ENCODE measurements at places on chromosomes 6 and 20. TPM values are rescaled to one million over a fixed set of nuclear protein-coding genes. Genes with fewer than 3 reads are reported as not detected.
A peak's percentile ranks its signal among the peaks of the same experiment; 100 is the strongest.

CALHM5 gene
- 7.2 TPM for total RNA-seq

GRCh38 chr6:12032783-12033573 lies 20.9 kb downstream of the HIVEP1 start:
- H3K4me3 ChIP-seq: no peak overlapping the region
- H3K36me3 ChIP-seq: peaks cover 18% of the 10 kb centered on the region
- H3K4me1 ChIP-seq: peaks cover 13% of the 10 kb centered on the region
- no peaks in the 10 kb centered on the region for H3K27me3 ChIP-seq

DNA sequence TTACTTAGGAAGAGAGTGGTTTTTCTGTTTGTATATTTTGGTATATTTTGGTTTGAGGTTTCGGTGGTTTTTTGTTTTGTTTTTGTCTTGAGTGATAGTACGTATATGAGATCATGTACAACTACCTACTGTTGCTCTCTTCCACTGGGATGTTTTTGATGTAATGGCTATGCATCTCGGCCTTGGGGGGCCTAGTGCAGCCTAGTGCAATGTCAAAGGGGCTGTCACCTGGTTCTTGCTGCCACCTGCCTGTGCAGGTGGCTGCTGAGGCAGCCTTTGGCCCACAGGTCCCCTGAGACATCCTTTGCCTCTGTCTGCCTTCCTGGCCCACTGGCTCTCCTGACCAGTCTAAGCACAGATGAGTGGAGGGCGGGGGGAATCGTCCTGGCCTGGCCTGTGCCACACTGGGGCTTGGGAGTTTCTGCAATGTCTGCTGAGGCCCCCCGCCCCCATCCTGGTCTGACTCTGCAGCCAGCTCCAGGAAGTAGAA lies 546.6 kb downstream of the CD83 start:
- no peaks in the 10 kb centered on the region for H3K27me3 ChIP-seq
- H3K4me3 ChIP-seq: no peak overlapping the region
- H3K4me1 ChIP-seq: peaks cover 17% of the 10 kb centered on the region
- DNase-seq: no peak
- H3K27ac ChIP-seq: no peak overlapping the region
- no peaks in the 10 kb centered on the region for H3K36me3 ChIP-seq

- no peaks in the 10 kb centered on the region for H3K27me3 ChIP-seq
- no peaks in the 10 kb centered on the region for H3K4me1 ChIP-seq
- no peak for DNase-seq
- no peak overlapping the region for H3K27ac ChIP-seq
- no peak overlapping the region for H3K4me3 ChIP-seq
Measured at GRCh38 chr6:53273370-53273769, 75.4 kb downstream of the ELOVL5 start.

GRCh38 chr6:33988121-33989015 lies 157.5 kb downstream of the GRM4 start:
- no peak overlapping the region for H3K27ac ChIP-seq
- H3K4me1 ChIP-seq: no peaks in the 10 kb centered on the region
- H3K4me3 ChIP-seq: no peak overlapping the region
- H3K36me3 ChIP-seq: no peaks in the 10 kb centered on the region
- no peaks in the 10 kb centered on the region for H3K27me3 ChIP-seq
- peak; percentile 37 for DNase-seq

- H3K4me3 ChIP-seq: no peak overlapping the region
- DNase-seq: no peak
- H3K27ac ChIP-seq: no peak overlapping the region
- H3K27me3 ChIP-seq: no peaks in the 10 kb centered on the region
- peaks cover 25% of the 10 kb centered on the region for H3K36me3 ChIP-seq
Measured at GRCh38 chr6:12030993-12031550, 19.0 kb downstream of the HIVEP1 start.

GRCh38 chr6:80639181-80639629 lies 532.7 kb downstream of the BCKDHB start:
- H3K4me1 ChIP-seq: peaks cover 38% of the 10 kb centered on the region
- H3K27me3 ChIP-seq: no peaks in the 10 kb centered on the region
- no peaks in the 10 kb centered on the region for H3K36me3 ChIP-seq

GPLD1 gene
- total RNA-seq: 0.34 TPM

GRCh38 chr20:56783826-56784225 lies 154.7 kb downstream of the TFAP2C start:
- H3K27me3 ChIP-seq: no peaks in the 10 kb centered on the region
- peaks cover 37% of the 10 kb centered on the region for H3K4me1 ChIP-seq
- H3K4me3 ChIP-seq: no peak overlapping the region
- no peak overlapping the region for H3K27ac ChIP-seq

DNA sequence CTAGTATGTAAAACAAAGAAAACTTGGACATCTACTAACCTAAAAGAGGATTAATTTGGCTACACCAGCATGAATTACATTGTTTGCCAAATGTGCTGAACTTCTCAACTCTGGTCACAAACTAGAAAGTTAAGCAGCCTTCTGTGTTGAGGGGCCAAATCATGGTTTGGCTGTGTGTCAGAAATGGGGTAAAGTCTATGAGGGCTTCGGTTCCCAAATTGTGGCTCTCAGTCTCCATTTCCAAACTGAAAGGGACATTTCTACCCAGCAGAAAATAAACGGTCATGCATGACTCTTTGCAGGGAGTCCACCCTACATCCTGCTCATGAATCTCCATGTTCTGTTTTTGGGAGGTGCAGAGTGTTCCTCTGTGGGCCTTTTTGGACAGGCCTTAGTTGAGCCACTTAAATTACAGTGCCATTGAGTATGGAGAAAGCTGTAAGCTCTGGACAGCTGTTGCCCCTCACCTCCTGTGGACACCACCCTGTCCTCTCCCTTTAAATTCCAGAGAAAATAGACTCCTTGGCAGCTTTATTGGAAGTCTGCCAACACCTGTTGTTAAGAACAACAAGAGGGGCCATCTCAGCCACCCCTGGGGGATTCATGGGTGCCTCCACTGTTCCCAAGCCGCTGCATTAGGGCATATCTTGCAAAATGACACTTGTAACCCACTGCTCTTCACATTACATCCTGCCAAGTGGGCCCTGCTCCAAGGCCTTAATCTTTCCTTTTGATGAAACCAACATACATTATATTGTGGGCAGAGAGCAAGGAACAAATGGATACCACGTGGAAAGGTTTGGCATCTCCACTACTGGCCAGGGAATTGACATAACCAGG lies 27.5 kb upstream of the SNRPC start:
- H3K27me3 ChIP-seq: no peaks in the 10 kb centered on the region
- no peak overlapping the region for H3K4me3 ChIP-seq
- no peaks in the 10 kb centered on the region for H3K4me1 ChIP-seq
- no peak overlapping the region for H3K27ac ChIP-seq
- DNase-seq: no peak

DNA sequence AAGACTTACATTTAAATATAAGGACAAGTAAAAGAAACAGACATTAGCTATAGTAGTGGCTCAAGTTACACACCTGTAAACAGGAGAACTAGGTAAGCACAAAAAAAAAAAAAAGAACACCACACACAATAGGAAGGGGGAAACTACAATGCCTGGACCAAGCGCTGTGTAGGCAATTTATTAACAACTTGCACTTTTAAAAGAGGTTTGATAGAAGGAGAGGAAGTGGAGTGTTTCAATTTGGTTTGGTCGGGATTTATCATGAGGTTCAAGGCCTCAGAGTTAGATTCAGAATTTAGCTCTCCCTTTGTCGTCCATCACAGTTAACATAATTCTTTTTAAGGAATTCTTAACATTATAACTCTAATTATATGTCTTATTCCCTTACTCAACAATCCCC lies 1.1 kb upstream of the USP49 start:
- no peak for DNase-seq
- H3K4me1 ChIP-seq: peaks cover 12% of the 10 kb centered on the region
- H3K4me3 ChIP-seq: peak overlapping the region; percentile 63
- peak overlapping the region; percentile 63 for H3K27ac ChIP-seq
- H3K36me3 ChIP-seq: peaks cover 7% of the 10 kb centered on the region

GRCh38 chr20:33664762-33665144 lies 2.0 kb upstream of the ACTL10 start:
- H3K36me3 ChIP-seq: peaks cover 64% of the 10 kb centered on the region
- H3K4me3 ChIP-seq: no peak overlapping the region
- no peaks in the 10 kb centered on the region for H3K27me3 ChIP-seq
- no peak overlapping the region for H3K27ac ChIP-seq
- peaks cover 22% of the 10 kb centered on the region for H3K4me1 ChIP-seq

- H3K4me3 ChIP-seq: peak overlapping the region; percentile 78
- H3K27me3 ChIP-seq: no peaks in the 10 kb centered on the region
- H3K27ac ChIP-seq: peak overlapping the region; percentile 99
- H3K4me1 ChIP-seq: peaks cover 42% of the 10 kb centered on the region
Measured at GRCh38 chr20:1325173-1326030, 3.5 kb downstream of the SDCBP2 start.

GRCh38 chr6:112145080-112145573 lies 57.7 kb downstream of the FAM229B start:
- no peak overlapping the region for H3K27ac ChIP-seq
- H3K27me3 ChIP-seq: no peaks in the 10 kb centered on the region
- H3K4me3 ChIP-seq: no peak overlapping the region
- no peaks in the 10 kb centered on the region for H3K36me3 ChIP-seq

DNA sequence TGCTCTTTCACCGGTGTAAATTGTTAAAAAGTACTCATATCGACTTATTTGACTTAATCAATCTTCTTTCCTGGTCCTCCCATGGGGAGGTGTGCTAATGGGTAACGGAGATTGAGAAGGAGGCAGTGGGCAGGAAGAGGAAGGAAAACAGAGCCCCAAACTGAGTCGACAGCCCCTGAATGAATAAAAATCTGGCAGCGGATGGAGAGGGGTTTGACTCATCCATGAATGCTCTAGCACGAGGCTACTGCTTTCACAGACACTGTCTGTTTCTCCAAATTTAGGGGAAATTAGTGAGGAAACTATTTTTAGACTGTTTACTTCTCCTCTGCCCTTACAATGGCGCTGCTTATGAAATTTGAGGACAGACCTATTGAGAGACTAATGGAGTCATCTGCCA lies 142.2 kb upstream of the ATXN1 start:
- H3K27ac ChIP-seq: peak overlapping the region; percentile 47
- no peaks in the 10 kb centered on the region for H3K27me3 ChIP-seq
- DNase-seq: peak; percentile 59
- H3K4me3 ChIP-seq: no peak overlapping the region
- H3K4me1 ChIP-seq: peaks cover 27% of the 10 kb centered on the region
- no peaks in the 10 kb centered on the region for H3K36me3 ChIP-seq

ZNF337 gene
- 7.2 TPM for total RNA-seq

DNA sequence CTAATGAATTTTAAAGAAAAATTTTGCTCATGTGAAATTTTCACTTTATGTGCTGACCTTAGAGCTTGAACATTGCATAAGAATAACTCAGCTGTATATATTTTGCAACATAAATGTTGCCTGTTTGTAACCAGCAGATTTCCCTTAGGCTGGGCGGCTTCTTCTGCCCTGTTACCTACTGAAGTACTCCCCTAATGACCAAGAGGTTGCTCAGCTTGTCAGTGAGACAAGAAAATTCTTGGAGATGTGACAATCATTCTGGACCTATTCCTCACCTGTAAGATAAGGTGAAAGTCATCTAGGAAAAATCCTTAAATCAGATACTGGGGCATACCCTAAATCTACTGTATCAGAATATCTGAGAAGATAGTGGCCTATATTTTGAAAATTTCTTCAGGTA lies 1061.7 kb downstream of the KIF16B start:
- no peak overlapping the region for H3K4me3 ChIP-seq
- H3K36me3 ChIP-seq: no peaks in the 10 kb centered on the region
- no peaks in the 10 kb centered on the region for H3K27me3 ChIP-seq
- no peak overlapping the region for H3K27ac ChIP-seq
- DNase-seq: no peak

DNA sequence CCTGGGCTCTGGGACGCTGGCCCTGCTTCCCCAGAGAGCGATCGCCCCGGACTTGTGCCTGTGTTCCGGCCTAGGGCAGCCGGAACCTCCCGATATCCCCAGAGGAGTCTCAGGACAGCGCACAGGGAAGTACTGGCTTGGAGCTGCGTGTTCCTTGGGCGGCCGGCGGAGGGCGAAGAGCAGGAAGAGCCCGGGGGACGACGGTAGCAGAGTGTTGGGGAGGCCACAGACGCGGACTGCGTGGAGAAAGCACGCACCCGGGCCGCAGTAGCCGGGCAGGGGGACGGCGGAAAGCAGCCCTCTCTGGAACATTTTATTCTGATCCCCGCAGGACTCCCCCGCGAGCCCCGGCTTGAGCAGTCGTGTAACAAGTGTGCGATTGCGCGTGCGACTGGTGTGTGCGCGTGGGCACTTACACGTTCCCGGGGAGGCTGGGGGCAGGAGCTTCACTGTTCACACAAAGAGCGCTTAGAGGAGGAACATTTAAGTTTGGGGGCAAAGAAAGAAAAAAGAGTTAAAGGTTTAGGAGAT lies 36.1 kb downstream of the NCR2 start:
- no peak for DNase-seq
- no peak overlapping the region for H3K27ac ChIP-seq
- H3K4me3 ChIP-seq: no peak overlapping the region
- peaks cover 40% of the 10 kb centered on the region for H3K4me1 ChIP-seq

GRCh38 chr6:164109770-164110140 lies 695.2 kb downstream of the QKI start:
- no peak overlapping the region for H3K27ac ChIP-seq
- H3K4me1 ChIP-seq: peaks cover 11% of the 10 kb centered on the region
- H3K4me3 ChIP-seq: no peak overlapping the region
- DNase-seq: no peak
- H3K27me3 ChIP-seq: no peaks in the 10 kb centered on the region

DNA sequence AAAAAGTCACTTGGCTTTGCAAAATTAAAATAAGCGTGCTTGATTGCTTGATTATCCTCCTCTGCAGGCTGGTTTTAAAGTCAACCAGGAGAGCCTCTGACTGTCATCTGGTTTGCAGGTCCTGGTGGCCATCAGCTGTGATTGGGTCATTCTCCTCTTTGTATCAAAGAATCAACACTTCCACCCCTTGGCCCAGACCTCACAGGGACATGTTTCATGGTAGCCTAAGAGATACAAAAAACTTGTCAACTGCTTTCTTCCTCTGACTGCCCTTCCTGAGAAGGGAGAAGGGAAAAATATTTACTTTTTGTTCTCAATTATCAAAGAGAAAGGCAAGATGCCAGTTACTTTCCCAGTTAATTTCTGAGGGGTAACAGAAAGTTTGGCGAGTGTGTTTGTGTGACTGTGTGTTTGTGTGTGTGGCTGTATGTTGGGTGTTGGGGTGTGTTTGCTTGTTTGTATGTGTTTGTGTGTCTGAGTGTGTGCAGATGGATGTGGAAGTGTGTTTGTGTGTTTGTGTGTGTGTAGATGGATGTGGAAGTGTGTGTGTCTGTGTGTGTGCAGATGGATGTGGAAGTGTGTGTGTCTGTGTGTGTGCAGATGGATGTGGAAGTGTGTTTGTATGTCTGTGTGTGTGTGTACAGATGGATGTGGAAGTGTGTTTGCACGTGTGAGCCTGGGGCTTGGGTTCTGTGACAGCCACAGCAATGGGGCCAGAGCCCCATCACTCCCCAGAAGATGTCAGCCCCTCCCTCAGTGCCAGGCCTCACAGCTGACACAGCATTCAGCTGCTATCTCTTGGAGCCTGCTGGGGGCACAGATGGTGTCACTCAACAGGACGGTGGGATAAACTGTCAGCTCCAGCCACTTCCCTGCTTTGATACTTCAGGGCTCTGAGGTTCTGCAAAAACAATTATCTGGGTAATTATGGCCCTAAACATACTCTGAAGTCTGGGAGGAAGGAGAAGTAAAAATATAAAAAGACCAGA lies 98.6 kb upstream of the RNF24 start:
- no peak overlapping the region for H3K4me3 ChIP-seq
- H3K36me3 ChIP-seq: no peaks in the 10 kb centered on the region
- DNase-seq: no peak
- no peaks in the 10 kb centered on the region for H3K27me3 ChIP-seq
